Fibroblast of skin of scalp (primary cell): ENCODE measurements at places on chromosomes 13 and 19.

DNA sequence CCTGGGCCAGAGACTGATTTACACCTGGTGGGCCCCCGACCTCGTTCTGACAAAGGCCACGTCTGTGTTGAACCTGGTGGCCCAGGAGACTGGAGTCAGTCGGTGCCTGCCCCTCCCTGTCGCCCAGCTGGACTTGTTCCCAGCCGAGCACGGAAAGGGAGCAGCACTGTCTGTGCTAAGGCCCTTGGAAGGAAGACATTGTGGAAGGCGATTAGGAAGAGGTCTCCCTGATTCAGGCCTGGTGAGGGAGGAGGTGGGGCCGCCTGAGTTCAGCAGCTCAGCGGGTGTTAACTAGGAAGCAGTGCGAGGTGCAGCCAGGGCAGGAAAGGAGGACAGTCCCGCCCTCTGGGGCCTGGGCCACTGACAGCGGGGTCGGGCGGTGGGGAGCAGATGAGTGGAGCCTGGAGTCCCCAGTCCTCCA lies 64.7 kb downstream of the GPR12 start:
- no peak for DNase-seq

GRCh38 chr19:29936409-29936808 lies 5.6 kb upstream of the URI1 start:
- no peak for DNase-seq

DNA sequence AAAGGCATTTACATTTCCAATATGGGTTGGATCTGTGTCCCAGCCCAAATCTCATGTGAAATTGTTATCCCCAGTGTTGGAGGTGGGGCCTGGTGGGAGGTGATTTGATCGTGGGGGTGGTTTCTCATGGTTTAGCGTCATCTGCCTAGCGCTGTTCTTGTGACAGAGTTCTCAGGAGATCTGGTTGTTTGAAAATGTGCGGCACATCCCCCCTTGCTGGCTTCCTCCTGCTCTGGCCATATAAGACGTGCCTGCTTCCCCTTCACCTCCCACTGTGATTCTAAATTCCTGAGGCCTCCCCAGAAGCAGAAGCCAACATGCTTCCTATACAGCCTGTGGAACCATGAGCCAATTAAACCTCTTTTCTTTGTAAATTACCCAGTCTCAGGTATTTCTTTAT lies 126.2 kb upstream of the FNDC3A start:
- peak; percentile 80 for DNase-seq

DNA sequence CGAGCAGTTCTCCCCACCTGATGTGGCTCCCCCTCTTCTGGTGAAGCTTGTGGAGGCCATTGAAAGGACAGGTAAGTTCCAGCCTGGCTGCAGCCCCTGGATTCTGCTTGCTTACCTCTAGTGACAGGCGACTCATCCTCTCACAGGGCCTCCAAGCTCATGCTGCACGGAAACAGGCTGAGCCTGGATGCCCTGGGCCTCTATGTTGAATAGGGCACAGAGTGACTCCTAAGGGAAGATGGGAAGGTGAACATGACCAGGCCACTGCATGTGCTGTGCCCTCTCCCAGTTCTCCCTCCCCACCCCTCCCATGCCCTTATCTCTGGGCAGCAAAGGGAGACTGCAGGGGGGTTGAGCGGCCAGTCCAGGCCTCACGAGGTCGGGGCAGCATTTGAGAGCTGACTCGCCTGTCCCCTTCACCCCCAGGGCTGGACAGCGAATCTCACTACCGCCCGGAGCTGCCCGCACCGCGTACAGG lies 7.6 kb downstream of the PIK3R2 start:
- no peak for DNase-seq

GRCh38 chr13:31134039-31134711 lies 27.5 kb downstream of the HSPH1 start:
- DNase-seq = no peak

- DNase-seq = peak; percentile 91
Observed at GRCh38 chr19:17311455-17312188, 2.3 kb downstream of the DDA1 start.

DNA sequence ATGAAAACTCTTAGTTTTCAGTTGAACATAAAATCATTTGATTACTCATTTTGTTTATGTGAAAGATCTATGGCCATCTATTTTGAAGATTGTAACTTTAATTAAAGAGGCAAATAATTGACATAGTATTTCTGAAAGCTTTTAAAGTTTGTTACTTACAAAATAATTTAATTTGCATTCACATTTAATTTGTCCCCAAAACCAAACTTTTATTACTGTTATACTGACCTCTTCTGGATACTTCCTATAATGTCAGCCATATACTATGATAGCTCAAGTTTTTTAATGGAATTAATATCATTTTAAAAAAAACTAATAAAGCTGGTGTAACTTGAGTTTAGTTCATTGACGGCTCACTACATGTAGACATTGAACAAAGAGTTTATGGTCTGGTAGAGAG lies 4.9 kb upstream of the SGCG start:
- DNase-seq = peak; percentile 5

DNA sequence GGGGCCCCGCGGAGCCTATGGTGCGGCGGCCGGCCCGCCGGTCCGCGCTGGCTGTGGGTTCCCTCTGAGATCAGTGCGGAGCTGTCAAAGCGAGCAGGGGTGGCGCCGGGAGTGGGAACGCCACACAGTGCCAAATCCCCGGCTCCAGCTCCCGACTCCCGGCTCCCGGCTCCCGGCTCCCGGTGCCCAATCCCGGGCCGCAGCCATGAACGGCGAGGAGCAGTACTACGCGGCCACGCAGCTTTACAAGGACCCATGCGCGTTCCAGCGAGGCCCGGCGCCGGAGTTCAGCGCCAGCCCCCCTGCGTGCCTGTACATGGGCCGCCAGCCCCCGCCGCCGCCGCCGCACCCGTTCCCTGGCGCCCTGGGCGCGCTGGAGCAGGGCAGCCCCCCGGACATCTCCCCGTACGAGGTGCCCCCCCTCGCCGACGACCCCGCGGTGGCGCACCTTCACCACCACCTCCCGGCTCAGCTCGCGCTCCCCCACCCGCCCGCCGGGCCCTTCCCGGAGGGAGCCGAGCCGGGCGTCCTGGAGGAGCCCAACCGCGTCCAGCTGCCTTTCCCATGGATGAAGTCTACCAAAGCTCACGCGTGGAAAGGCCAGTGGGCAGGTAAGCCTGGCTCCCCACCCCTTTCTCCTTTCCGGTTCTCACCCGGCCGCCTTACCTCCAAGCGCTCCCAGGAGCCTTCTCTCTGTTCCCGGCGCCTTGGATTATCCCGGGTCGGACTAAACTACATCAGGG lies at the start of gene PDX1:
TSS of gene PDX1 (plus strand) at position 67 of the 743 bp plus-strand sequence. CDS start at position 206, 139 bp downstream.
- no peak for DNase-seq

DNA sequence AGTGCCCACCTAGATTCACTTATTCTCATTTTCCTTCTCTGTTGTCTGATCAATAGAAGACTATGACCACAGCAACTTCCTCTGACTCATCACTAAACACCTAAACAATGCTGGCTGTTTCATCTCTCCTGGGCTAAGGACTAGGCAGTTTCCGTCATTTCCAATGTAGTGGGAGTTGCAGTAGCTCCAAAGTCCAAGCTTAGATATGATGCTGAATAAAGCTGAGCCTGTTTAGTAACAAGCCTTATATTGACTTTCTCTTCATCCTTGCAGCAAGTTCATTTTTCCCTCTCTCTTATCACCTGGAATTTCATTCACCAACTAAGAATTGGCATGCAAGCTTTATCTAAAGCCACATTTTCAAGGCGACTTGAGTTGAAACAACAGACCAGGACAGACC lies 53.5 kb upstream of the PCDH9 start:
- DNase-seq = no peak

DNA sequence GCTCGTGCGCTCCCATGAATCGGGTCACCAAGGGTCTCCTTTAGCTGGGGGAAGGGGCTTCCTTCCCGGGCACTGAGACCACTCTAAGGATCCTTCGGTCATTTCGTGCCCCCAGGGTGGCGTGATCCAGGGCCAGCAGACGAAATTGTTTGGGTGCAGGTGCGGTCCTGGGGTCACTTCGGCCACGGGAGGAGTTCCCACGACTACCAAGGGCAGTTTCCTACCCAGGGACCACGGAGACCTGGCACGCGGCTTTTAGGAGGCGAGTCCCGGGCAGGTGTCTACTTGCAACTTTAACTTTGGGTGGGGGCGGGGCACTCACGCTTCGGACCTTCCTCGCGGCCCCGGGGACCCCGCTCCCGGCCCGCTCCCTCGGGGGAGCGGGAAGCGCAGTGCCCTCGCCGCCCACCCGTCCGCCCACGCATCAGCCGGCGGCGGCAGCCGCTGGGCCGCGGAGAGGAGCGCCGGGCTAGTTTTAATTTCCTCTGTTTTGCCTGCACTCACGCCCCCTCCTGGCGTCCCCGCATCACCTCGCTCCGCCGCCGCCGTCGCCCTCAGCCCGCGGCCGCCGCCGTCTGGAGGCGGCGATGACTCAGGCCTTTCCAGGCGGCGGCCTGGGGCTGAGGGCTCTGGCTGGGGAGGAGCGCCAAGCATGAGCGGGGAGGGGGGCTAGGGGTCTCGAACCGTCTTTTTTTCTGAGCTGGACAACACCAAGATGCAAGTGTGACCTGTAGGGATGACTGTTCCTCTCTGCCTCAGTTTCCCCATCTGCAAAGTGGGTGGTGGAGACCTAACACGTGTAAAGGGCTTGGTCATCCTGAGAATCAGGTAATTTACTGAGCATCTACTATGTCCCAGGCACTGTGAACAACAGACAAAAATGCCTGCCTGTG lies 21.8 kb downstream of the OLFM2 start:
- DNase-seq = peak; percentile 89

GRCh38 chr19:776549-776948 lies 20.7 kb upstream of the PTBP1 start:
- DNase-seq = no peak

GRCh38 chr13:110269509-110270185 lies 37.3 kb downstream of the COL4A1 start:
- DNase-seq = no peak

GRCh38 chr13:72122661-72123255 lies 255.8 kb upstream of the DACH1 start:
- DNase-seq = no peak

DNA sequence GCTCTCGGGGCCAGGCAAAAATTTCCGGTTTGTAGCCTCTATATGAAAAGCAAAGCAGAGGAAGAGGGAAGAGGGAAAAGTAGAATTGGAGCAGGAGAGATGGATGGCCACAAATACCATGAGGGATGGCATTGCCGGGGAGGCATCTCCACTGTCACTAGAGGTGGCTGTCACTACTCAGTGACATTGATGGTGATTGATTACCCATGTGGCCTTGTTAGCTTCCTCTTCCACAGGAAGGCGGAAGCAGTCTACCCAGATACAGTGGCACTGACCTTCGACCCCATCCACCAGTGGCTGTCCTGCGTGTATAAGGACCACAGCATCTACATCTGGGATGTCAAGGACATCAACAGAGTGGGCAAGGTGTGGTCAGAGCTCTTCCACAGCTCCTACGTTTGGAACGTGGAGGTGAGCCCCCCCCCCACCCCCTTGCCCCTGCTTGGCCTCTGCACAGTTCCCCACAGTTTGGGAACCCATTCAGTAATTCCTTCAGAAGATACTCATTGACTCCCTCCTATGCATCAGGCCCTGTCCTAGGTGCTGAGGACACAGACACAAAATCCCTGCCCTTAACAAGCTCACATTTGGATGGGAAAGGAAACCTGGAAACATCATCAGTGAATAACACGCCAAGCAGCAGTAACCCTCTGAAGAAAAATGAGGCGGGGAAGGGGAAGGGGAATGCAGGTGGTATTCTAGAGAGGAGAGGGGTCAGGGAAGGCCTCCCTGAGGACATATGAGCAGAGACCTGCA lies 18.6 kb downstream of the WDR62 start:
- DNase-seq = no peak

- no peak for DNase-seq
Observed at GRCh38 chr13:111912453-111912866, 154.5 kb upstream of the SOX1 start.

DNA sequence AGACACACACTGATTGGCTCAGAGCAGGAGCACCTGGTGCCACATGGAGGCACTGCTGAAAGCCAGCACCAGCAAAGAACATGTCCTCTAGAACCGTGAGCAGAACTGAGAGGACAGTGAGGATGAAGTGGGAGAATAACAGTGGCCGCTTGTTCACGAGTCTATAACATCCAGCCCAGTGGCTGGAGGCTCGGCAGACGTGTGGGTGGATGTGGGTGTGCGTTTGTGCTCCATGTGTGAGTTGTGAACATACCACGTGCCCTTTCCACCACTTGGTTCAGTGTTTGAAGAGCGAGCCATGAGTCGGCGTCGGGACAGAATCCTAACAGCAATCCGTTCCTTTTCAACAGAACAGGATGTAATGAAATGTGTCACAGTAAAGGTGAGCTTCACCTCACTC lies 113.0 kb downstream of the SOX1 start:
- DNase-seq = no peak

DNA sequence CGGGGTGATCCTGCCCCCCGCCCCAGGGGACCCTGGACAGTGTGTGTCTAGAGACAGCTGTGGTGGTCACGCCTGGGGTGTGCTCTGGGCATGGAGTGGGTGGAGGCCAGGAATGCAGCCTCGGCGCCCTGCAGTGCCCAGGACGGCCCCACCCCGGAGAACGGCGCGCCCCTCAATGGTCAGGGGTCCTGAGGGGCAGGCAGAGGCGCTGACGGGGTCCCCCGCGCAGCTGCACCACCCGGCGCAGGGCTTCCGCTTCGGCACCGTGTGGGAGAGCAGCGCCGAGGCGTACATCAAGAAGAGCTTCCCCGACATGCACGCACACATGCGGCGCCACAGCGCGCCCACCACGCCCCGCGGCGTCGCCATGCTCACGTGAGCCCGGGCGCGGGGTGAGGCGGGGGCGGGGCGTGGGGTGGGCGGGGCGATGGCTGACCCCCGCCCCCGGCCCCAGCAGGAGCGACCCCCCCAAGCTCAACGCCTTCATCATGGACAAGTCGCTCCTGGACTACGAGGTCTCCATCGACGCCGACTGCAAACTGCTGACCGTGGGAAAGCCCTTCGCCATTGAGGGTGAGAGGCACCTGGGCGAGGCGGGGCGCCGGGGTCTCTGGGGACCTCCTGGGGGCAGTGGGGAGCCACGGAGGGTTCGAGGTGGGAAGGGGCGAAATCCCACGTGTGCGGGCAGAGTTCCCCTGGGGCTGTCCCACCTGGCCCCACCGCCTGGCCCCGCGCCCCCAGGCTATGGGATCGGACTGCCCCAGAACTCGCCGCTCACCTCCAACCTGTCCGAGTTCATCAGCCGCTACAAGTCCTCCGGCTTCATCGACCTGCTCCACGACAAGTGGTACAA lies 7.4 kb downstream of the GRIN3B start:
- DNase-seq = no peak

- peak; percentile 62 for DNase-seq
Observed at GRCh38 chr13:48580185-48580803, 47.4 kb upstream of the RCBTB2 start.

GRCh38 chr13:81194362-81194761 lies 853.4 kb upstream of the SPRY2 start:
- DNase-seq = no peak

- peak; percentile 74 for DNase-seq
Observed at GRCh38 chr13:94351292-94351990, 128.0 kb downstream of the DCT start.

GRCh38 chr19:17420475-17420924 lies 653 bp downstream of the MVB12A start:
- DNase-seq = peak; percentile 22
